ENCODE measurements at places on chromosomes 16 and 17.
A peak's percentile ranks its signal among the peaks of the same experiment; 100 is the strongest.

DNA sequence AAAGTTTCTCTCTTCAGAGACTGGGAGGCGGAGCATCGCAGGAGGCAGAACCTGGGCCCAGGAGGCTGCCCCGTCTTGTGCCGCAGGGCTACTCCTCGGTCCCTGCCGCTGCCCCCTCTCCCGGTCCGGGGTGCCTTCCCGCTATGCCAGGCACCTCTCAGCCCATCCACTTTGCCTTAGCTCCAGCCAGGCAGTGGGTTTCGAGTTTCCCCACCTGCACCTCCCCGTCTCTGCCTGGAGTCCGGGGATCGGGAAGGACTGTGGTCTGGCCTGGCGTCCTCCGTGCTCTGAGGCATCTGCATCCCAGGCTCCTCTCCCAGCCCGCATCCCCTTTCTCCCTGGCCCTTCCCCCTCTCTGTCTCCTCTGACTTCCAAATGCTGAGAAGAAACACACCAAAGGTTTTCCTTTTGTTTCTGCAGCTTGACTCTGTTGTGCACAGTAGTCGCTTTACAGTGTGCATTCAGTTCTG, 26.8 kb upstream of the PIK3R6 start:
- DNase-seq = no peak

DNA sequence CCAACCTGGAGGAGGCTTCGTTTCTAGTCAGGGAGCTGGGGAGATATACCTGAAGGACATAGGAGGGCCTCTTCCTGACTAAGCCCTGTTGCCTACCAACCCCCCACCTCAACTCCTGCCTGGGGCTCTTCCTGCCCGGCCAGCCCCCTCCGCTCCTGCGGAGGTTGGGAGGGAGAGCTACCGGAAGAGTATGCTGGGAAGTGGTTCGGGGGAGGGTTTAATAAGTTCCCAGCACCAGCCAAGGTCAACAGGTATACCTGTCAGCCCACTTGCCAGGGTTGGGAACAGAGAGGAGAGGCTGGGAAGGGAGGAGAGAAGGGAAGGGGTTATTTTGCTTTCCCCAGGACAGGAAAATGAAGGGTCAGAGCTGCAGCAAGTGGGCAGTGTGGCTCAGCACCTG, 4.7 kb downstream of the PPP1R1B start:
- DNase-seq = no peak

DNA sequence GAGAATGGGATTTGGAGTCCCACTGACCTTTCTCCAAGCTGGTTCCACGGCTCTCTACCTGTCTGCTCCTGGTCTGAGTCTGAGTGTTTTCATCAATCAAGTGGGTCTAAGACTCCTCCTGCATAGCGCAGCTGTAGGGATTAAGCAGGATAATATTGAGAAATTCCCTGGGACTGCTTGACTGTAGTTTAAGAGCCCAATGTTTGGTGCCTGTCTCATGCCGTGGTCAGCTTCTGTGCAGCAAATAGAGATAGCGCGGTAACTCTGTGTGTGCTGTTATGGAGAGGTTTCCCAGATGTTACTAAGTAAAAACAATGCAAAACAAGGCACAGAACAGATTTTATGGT, 21.4 kb downstream of the RPTOR start:
- DNase-seq = no peak

GRCh38 chr16:51393381-51394005, 242.4 kb upstream of the SALL1 start:
- DNase-seq = peak; percentile 24

DNA sequence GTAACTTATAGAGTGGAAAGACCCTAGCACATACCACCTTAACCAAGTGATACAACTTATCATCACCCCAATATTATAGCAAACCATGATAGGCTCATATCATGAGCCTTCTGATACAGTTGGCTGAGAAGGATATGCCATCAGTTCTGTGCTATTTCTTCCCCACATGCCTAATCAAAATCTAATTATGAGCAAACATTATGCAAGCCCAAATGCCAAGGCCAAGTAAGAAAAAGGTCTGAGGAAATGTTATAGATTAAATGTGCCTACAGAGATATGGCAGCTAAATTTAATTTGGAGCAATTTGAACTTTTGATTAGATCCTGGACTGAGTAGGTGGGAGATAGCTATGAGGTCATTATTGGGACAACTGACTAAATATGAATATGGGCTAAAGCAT, 225.9 kb upstream of the PMFBP1 start:
- no peak for DNase-seq

DNA sequence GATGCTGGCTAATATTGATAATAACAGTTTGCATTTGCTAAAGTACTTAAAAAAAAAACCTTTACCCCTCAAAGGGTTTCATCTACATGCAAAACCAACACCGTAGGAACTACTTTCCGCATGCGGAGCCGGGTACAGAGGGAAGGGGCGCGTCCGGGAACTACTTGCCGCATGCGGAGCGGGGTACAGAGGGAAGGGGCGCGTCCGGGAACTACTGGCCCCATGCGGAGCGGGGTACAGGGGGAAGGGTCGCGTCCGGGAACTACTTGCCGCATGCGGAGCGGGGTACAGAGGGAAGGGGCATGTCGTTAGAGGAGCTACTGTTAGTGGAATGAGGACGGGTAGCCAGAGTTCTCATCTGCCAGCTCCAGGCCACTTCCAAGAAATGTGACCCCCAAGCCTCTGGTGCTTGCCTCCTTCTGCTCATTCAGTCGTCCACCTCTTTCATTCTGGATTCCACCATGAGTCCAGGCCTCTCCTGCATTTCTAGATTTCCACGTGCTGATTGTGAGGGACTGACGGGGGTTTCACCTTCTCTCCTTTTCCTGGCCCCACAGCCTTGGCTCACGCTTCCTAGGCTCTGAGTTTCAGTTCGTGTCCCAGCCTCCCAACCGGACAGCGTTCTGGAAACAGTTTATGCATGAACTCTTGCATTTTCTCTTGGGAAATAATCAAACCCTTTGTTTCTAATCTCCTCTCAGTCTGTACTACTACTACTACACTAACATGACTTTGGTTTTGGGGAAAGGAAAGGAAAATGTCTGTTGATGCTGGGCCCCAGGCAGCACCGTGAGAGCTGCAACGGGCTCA, 26.9 kb downstream of the MINK1 start:
- no peak for DNase-seq

- DNase-seq = no peak
These were observed 56.4 kb upstream of the NLRP1 start for GRCh38 chr17:5640726-5641125.

DNA sequence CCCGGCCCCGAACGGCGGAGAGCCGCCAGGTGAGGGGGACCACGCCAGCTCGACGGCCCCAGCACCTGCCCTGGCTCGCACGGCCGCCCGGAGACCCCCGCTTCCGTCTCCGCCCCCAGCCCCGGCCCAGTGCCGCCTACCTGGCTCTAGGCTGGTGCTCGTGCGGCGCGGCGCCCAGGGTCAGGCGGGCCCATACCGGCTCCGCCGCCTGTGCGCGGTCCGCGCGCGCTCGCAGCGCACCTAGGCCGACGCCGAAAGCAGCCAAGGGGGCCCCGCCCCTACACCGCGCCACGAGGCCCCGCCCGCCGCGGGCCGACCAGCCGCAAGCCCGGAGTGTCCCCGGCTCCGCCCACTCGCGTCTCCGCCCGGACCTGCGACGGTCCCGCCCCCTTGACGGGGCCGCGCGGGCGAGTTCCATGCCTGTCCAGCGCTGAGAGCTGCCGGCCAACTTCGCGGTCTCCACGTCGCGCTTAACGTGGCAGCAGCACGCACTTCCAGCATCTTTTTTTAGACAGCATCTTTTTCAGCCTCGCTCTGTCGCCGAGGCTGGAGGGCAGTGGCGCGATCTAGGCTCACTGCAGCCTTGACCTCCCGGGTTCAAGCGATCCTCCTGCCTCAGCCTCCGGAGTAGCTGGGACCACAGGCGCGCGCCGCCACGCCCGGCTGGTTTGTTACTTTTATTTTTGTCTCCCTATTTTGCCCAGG, at the start of gene SLC25A39:
TSS of gene SLC25A39 (minus strand) at position 253 of the 705 bp plus-strand sequence. CDS start 1,261 bp downstream, outside the sequence.
- peak; percentile 92 for DNase-seq

- DNase-seq = no peak
These were observed 19.3 kb downstream of the CACNG3 start for GRCh38 chr16:24275413-24275812.

GRCh38 chr16:84143784-84144199, 1.2 kb downstream of the HSDL1 start:
- no peak for DNase-seq

DNA sequence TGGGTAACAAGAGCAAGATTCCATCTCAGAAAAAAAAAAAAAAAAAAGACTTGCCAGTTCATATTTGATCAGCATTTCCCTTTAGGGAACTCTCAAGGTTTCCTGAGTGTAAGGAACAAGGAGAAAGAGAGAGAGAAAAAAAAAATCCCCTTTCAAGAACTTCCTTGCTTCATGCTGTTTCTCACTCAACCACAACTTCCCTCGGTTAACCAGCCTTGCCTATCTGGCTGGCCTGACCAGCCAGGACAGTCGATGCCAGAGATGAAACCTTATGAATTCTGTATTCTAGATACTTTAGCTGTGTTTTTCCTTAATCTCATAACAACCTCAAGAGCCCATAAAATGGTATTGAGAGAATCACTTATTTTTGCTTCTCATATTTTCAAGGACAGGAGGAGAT, 2.6 kb upstream of the N4BP1 start:
- DNase-seq = no peak

- DNase-seq = no peak
These were observed 218.0 kb downstream of the NTN1 start for GRCh38 chr17:9239246-9239792.

GRCh38 chr16:57012353-57012752, 23.0 kb downstream of the NLRC5 start:
- DNase-seq = no peak

GRCh38 chr17:73427198-73427597, 115.4 kb upstream of the CDC42EP4 start:
- DNase-seq = no peak

- DNase-seq = no peak
These were observed 346.6 kb upstream of the TNRC6C start for GRCh38 chr17:77611791-77612502.

- no peak for DNase-seq
These were observed 4.5 kb downstream of the ARHGDIA start for GRCh38 chr17:81866440-81867169.

DNA sequence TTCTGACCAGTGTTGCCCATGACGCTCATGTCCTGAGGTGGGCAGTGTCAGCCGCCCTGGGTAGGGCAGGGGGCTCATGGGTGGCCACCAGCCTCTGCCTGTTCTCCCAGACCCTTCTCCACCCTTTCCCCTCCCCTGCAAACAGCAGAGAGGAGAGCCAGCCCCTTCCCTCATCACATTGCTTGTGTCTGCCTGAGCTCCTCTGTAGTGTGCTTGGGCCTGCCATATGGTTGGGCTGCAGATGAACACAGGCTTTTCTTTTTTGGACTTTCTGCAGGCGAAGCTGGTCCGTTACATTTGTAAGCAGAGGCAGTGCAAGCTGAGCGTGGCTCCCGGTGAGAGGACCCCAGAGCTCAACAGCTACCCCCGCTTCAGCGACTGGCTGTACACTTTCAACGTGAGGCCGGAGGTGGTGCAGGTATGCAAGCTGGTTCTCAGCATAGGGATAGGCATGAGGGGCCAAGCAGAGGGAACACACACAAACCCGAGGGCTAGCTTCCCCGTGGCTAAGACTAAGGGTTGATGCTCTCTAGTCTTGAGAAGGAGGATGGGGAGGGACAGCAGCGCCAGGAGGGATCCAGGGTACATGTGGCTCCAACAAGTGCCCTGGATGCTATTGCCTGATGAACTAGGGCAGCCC, 80.6 kb upstream of the LGALS9 start:
- no peak for DNase-seq

DNA sequence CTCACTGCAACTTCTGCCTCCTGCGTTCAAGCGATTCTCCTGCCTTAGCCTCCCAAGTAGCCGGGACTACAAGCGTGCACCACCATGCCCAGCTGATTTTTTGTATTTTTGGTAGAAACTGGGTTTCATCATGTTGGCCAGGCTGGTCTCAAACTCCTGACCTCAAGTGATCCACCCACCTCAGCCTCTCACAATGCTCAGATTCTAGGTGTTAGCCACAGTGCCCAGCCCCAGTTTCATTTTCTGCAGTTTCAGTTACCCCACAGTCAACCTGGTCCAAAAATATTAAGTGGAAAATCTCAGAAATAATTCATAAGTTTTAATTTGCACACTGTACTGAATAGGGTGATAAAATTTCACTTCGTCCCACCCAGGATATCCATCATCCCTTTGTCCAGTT, 28.7 kb downstream of the KNOP1 start:
- no peak for DNase-seq

DNA sequence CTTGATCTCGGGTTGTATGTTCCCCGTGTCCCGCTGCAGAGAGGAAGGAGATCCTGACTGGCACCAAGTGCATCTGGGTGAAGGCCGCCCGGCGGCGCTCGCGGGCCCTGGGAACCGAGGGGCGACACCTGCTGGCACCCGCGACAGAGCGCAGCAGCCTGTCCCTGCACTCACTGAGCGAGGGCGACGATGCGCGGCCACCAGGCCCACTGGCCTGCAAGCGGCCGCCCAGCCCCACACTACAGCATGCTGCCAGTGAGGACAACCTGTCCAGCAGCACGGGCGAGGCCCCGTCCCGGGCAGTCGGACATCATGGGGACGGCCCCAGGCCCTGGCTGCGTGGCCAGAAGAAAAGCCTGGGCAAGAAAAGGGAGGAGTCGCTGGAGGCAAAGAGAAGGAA, 7.5 kb downstream of the BTBD17 start:
- DNase-seq = no peak

DNA sequence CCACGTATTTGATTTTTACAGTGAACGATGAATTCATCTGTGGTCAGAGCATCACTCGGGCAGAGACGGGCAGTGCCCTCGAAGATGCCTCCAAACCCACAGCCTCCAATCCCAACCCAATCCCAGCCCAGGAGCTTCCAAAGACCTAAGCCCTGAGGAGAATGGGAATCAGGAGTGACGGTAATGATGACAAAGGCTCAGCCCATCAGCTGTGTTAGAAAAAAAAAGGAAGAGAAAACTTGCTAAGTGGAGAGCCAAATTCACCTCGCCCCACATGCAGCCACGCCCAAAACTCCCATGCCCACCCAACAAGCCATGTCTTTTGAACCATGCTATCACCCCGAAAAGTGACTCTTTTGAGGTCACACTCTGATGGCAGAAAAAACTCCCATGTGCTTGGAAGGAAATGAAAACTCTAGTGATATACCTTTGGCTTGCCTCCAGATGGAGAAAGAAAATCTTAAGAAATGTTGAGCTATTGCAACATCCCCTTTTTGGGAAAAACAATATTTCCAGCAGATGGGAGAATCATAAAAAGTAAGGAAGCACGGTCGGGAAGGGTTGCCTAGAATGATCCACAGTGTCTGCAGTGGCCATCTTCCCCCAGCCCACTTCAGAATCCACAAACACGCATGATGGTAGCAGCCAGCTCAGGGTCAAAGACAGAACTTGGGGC, 37.7 kb downstream of the XYLT1 start:
- peak; percentile 64 for DNase-seq

DNA sequence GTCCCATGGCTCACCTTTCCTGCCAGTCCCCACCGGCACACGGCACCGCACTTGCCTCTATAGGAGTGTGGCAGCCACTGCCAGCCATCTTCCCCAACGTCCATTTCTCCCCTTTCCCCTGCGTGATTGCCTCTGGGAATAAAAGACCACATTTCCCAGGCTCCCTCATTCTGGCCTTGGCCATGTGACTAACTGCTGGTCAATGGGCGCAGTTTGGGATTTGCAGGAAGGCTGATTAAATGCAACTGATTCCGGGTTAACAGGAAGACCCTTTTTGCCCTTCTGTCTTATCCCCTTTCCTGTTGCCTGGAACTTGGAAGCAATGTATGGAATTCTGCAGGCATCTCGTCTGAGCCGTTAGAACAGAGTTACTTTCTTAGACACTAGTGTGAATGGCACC, 3.0 kb downstream of the BTBD17 start:
- no peak for DNase-seq
